ENCODE measurements at places on chromosomes 4 and X.
A peak's percentile ranks its signal among the peaks of the same experiment; 100 is the strongest.

DNA sequence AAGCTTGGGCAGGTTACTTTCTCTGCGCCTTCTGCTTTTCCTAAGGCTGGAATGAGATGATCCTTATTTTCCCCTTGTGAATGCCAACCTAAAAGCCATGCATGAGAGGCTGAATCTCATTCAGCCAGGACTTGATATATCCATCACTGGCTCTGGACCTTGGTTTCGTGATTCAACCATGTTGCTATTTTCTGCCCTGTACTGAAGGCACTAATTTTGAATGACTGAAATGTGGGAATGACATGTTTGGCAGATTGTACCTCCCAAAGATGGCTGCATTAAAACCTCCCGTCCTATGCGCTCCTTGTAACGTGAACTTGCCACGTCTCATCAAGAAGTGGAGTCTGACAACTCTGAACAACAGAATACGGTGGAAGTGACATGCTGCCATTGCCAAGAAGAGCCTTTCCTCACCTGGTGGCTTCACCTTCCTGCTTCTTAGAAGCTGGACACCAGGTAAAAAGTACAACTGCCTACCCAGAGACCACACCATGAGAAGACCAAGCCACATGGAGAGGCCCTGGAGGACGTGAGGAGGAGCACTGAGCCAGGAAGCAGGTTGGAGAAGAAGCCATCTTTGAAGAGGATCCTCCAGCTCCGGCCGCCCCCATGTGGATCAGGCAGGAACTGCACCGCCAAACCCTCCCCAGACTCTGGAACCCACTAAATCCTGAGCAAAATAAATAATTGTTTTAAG lies 174.5 kb downstream of the NSUN7 start:
- peak; percentile 80 for DNase-seq

GRCh38 chrX:154355094-154355775 lies 19.2 kb downstream of the FLNA start:
- no peak for DNase-seq

- no peak for DNase-seq
Observed at GRCh38 chr4:155900381-155900780, 3.1 kb upstream of the TDO2 start.

- DNase-seq, result no peak
Observed at GRCh38 chrX:85365370-85365995, 14.0 kb downstream of the POF1B start.

- no peak for DNase-seq
Observed at GRCh38 chr4:176340871-176341685, 21.3 kb downstream of the SPCS3 start.

DNA sequence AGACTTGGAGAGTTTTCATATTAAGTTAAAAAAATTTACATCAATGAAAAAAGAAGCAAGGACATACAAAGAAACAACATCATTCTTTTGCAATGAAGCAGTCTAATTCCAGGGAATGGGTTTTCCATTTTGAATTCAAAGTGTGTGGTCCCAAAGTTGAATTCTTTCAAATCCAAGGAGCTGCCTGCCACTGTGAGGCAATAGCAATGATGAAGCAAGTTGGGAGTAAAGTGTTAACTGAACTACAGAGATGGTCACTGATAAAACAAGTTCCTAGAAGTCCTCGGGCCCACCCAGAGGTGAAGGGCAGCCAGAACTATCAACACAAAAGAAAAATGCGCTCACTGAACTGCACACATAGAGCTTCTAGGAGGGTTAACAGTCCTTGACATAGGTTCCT lies 115.9 kb downstream of the RAB28 start:
- no peak for DNase-seq

- DNase-seq, result no peak
Observed at GRCh38 chrX:9340598-9341290, 124.1 kb upstream of the TBL1X start.

GRCh38 chr4:76545226-76545884 lies 110.3 kb downstream of the SHROOM3 start:
- no peak for DNase-seq

- DNase-seq, result no peak
Observed at GRCh38 chr4:57078685-57079521, 31.3 kb downstream of the IGFBP7 start.

DNA sequence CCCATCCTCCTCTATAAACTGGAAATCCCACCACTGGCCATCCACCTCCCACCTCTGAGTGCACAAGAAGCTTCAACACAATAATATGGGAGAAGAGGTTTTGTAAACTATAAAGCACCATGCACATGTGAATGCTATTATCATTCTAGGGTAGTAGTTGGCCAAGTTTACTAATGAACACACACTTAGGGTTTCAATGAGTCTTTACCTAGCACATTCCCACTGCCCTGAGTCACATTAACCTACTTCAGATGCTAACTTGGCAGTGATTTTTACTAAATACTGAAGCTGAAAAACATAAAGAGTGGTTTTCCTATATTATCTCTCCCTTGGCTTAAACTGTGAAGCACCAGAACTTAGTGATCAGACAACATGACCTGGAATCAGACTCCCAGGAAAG lies 93.9 kb downstream of the SH3KBP1 start:
- DNase-seq, result no peak

DNA sequence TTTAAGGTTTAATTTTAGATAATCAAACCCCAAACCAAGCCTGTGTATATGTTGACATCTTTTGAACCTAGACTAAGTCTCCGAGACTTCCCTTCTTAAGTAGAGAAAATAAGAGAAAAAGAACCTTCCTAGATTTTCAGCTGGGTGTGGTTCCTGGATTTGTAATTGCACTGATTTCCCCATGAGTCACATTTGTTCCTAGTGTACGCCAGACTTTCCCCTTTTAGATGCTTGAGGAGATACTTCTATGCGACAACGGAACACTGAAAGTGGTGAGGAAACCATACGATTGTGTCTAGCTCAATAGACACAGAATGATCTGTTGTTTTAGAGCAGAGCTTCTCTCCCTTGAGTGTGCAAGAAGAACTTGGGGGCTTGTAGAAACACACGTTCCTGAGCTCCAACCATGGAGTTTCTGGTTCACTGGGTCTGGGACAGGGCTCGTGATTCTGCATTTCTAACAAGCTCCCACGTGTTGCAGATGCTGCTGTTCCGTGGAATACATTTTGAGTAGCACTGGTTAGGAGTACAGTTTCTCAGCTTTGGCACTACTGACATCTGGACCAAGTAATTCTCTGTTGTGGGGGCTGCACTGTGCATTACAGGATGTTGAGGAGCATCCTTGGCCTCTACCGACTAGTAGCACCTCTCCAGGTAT lies 87.1 kb downstream of the AMELX start:
- no peak for DNase-seq

DNA sequence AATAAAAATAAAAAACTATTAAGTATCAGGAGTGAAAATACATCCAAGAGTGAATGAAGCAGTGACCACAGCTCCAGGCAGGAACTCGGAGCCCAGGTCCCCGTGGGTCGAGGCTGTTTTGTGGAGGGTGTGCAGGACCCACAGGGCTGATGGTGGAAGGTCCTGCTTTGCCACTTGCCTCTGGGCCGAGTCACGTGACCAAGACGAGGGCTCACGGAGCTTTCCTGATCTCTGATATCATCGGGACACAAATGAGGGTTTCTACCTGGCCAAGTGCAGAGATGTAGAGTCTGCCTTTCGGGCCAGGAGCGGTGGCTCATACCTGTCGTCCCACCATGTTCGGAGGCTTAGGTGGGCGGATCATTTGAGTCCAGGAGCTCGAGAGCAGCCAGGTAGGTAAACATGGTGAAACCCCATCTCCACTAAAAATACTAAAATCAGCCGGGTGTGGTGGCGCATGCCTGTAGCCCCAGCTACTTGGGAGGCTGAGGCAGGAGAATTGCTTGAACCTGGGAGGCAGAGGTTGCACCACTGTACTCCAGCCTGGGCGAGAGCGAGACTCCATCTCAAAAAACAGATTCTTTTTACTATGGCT lies 7.2 kb downstream of the SLC25A6 start:
- DNase-seq, result no peak

DNA sequence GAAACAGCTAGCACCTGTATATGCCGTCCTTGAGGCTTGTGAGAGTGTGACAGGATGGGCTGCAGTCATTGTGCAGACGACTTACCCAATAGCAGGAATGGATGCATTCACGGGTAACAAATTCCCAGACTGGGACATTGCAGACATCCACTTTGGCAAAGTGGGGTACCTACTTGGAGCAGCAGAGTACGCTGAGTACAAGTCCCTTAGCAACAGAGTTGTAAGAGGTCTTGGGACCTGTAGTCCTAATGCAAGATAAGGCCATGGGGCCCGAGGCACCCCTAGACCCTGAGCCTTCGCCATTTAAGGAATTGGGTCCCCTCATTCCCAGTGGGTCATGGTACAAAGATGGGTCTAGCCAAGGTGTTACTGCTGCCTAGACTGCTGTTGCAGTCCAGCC lies 55.4 kb upstream of the CCDC149 start:
- no peak for DNase-seq

DNA sequence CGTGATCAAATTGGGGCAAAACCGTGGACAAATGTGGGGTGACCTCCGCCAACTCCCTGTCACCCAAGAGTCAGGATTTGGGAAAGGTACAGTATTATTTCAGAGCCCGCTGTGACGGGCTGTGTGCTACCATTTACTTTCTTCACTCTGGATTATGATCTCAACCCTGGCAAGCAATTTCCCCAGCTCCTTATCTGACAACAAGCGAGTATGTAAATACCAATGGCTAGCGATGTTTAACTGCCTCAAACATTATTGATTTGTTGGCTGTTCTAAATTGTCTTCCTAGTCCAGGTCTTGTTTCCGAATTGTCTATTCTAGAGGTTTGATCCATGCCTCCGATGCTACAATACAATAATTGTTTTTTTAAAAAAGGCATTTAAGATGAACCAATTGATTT lies 17.7 kb upstream of the PITX2 start:
- DNase-seq, result no peak

GRCh38 chr4:58192217-58192616 lies 1082.0 kb upstream of the IGFBP7 start:
- no peak for DNase-seq

DNA sequence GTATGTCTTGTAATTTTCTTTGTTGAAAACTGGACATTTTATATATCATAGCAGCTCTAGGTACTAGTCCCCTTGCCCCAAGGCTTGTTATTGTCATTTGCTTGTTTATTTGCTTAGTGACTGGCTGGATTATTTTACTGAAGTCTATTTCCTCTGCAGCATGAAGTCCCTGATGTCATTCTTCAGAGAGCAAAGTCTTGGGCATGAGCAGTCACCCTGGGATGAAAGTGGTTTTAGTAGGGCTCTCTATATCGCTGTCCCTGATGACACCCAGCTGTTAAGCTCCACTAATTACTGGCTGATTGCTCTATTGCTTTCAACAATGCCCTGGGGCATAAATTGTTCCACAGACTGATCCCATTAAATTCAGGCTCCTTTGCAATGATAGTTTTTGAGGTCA lies 113.5 kb upstream of the USP9X start:
- DNase-seq, result no peak

DNA sequence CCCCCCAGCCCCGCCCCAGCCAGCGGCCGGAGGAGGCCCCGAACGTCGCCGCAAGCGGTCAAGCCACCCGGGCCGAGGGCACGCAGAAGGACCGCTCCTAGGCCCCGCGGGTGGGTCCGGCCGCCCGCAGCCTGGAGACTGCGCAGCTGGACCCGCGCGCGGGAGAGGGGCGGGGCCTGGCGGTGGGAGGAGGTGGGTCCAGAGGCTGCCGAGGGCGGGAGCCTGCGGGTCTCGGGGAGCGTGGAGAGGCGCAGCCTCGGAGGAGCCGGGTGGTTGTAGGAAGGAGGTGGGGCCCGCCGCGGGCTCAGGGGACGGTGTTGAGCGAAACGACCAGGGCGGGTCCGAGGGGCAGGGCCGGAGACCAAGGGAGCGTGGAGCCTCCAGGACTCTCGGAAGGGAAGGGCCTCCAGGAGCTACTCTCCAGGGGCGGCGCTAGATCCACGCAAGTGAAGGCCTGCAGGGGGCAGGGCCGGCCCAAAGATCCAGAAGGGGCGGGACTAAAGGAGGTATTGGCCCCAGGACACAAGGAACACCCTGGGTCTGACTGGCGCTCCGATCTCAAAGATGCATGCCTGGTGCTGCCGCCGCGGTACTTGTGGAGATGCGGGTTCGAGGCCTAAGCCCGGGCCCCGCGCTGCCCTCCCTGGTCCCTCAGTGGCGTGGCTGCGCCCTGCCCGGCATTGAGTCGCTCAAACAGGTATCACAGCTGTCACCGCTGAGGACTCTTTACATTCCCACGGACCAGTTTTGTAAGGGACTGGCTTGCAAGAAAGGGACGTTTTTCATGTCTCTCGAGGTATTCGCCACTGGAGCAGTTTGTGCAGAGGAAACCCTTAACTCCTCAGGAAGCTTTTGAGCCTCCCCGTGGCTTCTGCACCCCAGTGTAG lies 5.9 kb downstream of the TIMM17B start:
- DNase-seq, result no peak

GRCh38 chr4:130044788-130045531 lies 949.0 kb downstream of the C4orf33 start:
- no peak for DNase-seq

- DNase-seq, result no peak
Observed at GRCh38 chr4:61200187-61200915, at the start of gene ADGRL3. Gene ADGRL3 (plus strand): TSS chr4:61200326.

DNA sequence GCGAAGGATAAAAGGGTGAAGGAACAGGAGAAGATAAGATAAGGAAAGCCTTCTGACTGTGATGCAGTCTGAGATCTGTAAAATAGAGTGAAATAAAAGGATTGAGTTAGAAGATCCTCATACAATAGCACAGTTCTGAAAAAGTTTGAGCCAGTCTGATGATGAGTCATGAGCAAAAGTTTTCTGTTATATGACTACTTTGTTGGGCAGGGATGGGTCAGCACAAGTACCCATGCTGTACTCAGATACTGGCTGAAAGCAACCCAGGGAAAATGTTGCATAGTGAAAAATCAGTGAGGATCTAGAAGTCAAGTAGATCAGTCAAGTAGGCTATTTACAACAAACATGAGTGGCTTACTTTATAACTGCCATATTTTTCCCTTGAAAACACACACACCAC lies 253.5 kb downstream of the PCDH10 start:
- no peak for DNase-seq

DNA sequence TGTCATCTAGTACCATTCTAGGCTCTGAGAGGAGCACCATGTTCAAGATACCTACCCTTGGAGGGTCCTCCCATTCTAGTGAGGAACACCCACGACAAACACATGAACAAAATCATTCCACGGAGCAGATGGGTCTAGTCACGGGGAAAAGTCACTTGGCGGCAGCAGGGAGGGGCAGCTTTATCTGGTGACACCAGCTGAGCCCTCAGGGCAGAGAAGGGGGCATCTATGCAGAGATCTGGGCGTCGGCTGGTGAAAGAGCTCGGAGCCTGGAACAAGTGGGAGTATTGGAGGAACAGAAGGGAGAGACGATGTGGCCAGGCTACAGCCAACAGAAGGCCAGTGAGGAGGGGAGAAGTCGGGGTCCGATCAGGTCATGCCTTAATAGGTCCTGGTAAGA lies 11.9 kb upstream of the PDHA1 start:
- DNase-seq, result no peak

DNA sequence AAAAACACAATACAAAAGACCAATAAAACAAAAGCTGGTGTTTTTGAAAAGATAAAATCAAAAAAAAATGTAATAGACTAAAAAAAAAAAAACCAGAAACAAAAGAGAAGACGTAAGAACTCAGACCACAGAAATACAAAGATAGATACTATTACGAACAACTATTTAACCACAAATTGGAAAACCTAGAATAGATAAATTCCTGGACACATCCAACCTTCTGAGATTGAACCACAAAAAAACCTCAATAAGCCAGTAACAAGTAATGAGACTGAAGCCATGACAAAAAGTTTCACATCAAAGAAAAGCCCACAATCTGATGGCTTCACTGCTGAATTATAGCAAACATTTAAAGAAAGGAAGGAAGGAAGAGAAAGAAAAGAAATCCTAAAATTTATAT lies 16.2 kb downstream of the RCHY1 start:
- no peak for DNase-seq

GRCh38 chr4:8391972-8392371 lies 48.6 kb downstream of the ACOX3 start:
- no peak for DNase-seq
